Mononuclear cell (primary cell): ENCODE measurements at places on chromosomes 11 and 22. TPM values are rescaled to one million over a fixed set of nuclear protein-coding genes. Genes with fewer than 3 reads are reported as not detected.

EIF3M gene
- total RNA-seq = 466 TPM

ACR gene
- total RNA-seq = not detected

MS4A6E gene
- total RNA-seq = not detected

BEST1 gene
- 2.3 TPM for total RNA-seq

LAMTOR1 gene
- total RNA-seq = 88.5 TPM

SPDYC gene
- total RNA-seq = not detected

NTM gene
- total RNA-seq = not detected
